Right hindlimb (tissue), 1 donor: ENCODE measurements at places on chromosomes 2 and 18.

GRCh38 chr18:58216071-58216481, 172.1 kb downstream of the NEDD4L start:
- DNase-seq: no peak

GRCh38 chr2:119085613-119086012, 72.9 kb downstream of the C1QL2 start:
- no peak for DNase-seq

- DNase-seq: no peak
These were observed 26.7 kb upstream of the ACTR3 start for GRCh38 chr2:113863144-113863543.

DNA sequence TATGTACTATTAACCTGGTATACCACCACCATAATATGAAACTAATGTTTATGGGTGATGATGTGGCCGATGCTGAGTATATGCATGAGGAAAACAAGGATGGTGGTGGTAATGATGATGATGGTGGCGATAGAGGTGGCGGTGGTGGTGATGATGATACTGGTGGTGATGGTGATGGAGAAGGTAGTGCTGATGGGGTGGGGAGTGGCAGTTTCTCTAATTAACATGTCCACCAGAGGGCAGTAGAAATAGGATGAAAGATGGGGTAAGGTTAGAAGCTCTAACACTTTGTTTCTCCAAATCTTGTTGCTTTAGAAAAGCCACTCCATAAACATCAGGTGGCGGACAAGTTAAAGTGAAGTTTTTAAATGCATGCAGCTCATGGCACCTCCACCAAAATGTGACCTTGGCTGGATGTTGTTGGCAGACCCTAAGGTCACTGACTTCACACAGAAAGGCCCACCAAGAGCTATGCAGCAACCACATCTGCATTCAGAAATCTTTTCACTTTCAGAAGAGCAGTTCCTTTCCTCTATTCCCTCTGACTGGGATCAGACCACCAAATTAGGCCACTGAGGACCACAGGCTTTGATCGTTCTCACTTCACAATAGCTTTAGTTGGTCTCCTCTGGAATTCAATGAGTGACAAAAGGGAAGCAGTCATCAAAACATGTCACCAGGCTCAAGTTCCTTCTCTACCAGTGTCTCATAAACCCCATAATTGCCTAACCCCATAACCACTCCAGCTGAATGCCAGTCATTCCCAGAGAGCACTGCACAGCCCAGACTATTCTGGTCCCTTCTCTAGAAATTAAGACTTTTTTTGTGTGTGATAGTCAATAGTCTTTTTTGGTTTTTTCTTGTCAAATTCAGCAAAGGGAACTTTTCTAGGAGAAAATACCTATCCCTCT, 7.5 kb upstream of the BCL11A start:
- no peak for DNase-seq

GRCh38 chr2:44955593-44956392, 14.3 kb downstream of the SIX3 start:
- peak; percentile 84 for DNase-seq

DNA sequence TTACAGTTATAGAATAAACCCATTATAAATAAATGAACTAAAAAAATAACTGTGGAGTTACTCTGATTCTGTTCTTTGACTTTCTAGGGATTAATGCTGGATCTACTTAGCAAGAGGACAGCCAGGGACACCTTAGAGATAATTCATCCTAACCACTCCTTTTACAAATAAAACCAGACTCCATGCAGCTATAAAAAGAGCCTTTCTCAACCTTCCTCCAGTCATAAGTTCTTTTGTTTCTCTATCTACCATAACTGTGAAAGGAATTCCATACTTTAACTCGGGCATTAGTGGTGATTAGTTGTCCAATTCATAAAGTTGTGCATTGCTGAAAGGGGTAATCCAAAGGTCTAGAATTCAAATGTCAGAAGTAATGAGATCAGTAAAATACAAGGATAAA, 682.4 kb downstream of the DPP10 start:
- DNase-seq: no peak
